Stimulated activated naive CD8-positive, alpha-beta T cell treated with anti-CD3 and anti-CD28 coated beads, Interleukin-15, amount 100 ng/mL, for 72 hours (primary cell): ENCODE measurements at places on chromosomes 2 and 18.

DNA sequence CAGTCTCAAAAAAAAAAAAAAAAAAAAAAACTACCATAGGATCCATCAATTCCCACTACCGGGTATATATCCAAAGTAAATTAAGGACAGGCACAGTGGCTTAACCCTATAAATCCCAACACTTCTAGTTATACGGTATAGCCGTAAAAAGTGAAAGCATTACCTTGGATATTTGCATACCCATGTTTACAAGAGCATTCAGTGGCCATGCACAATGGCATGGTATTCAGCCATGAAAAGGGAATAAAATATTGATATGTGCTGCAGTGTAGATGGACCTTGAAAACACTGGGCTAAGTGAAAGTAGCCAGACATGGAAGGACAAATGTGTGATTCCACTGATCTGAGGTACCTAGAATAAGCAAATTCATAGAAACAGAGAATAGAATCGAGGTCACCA is 111.8 kb upstream of the CAB39 start:
- DNase-seq = no peak

GRCh38 chr2:190380962-190381412 is 27.2 kb upstream of the MFSD6 start:
- DNase-seq = no peak

DNA sequence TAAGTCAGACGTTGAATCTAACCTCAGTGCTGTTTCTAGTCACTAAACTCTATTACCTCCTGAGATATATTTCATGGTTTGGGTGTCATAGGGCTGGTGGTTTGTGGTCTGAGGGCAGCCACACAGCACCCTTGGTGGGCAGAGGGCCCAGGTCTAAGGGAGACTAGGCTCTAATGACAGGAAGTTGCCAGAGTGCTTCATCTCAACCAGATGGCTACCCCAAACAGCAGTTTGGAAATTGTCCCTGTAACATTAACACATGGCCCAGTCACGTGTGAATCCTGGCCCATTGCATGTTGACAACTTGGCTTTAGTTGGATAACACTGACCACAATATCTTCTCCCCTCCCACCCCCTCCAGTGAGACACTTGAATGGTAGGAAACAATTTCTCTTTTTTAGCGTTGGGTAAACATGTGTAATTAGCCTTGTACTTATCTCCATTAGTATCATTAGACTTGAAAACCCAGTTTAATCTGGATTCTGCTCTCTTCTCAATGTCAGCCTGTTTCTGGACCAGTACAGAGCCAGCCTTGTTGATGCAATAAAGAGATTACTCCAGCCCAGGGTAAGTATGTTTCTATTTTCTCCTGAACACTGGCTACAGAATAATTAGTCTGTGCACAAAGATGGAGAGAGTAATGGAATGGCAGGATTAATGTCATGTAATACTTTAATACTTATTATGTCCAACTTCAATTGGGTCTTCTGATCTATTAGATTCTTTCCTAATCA is 187.8 kb upstream of the SIX3 start:
- DNase-seq = peak; percentile 44

GRCh38 chr2:122414902-122415301 is 659.5 kb downstream of the TSN start:
- DNase-seq = no peak

DNA sequence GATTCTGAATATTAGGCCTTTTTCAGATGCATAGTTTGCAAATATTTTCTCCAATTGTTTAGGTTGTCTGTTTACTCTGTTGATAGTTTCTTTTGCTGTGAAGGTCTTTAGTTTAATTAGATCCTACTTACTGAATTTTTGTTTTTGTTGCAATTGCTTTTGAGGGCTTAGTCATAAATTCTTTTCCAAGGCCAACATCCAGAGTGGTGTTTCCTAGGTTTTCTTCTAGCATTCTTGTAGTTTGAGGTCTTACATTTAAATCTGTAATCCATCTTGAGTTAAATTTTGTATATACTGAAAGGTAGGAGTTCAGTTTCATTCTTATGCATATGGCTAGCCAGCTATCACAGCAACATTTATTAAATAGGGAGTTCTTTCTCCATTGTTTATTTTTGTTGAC is 404.8 kb downstream of the LNPK start:
- no peak for DNase-seq

- no peak for DNase-seq
Measured at GRCh38 chr18:79413025-79413424, 17.3 kb downstream of the NFATC1 start.

GRCh38 chr2:24399434-24400206 is 39.3 kb upstream of the ITSN2 start:
- DNase-seq = no peak

DNA sequence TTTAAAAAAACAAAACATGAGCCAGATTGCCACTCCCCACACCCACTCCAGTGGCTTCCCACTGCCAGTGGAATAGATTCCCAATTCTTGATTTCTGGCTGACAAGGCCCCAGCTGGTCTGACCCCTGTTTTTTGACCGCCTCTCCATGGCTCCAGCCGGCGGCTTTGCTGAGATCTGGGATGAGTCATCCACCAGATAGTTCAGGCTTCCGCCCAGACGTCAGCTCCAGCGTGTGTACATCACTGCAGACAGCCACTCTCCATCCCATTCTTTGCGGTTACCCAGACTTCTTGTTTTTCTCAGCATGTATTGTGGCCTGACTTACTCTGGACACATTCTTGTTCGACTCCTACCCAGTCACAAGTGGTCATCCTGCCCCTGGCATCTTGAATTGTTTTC is 227.9 kb downstream of the GBX2 start:
- no peak for DNase-seq

- no peak for DNase-seq
Measured at GRCh38 chr2:160660741-160661140, 167.1 kb upstream of the RBMS1 start.

GRCh38 chr18:2569338-2570207 is 1.7 kb downstream of the METTL4 start:
- DNase-seq = no peak

DNA sequence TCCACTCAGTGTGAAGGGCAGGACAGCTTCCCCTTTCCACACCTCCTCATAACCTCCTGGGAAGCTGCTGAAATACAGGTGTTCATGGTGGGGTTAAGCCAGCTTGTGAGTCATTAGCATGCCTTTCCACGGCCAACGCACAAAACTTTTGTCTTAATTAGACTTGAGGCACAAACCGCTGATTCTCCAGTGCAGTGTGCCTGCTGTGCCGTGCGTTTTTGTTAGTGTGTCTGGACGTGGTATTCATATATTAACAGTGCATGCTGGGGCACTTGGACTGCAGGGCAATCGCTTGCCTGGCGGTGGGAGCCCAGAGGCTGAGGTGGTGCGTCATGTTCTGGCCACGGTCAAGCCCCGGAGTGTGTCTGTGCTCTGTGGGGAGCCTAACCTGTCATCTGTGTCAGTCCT is 156.2 kb downstream of the SH3RF3 start:
- DNase-seq = no peak
